AG09319 (cell line): ENCODE measurements at places on chromosomes 7 and 10.

- DNase-seq, result no peak
Measured at GRCh38 chr7:155291729-155292128, 5.9 kb upstream of the INSIG1 start.

GRCh38 chr7:28157076-28157745 lies 23.4 kb downstream of the JAZF1 start:
- DNase-seq, result no peak

GRCh38 chr10:70111496-70111895 lies 21.1 kb downstream of the AIFM2 start:
- DNase-seq, result no peak

- DNase-seq, result no peak
Measured at GRCh38 chr10:2111965-2112364, 374.6 kb upstream of the ADARB2 start.

GRCh38 chr10:63788152-63788821 lies 267.1 kb downstream of the REEP3 start:
- DNase-seq, result no peak
